Right hindlimb (tissue), 1 donor: ENCODE measurements at places on chromosomes 11 and 22.

- no peak for DNase-seq
Observed at GRCh38 chr11:86710936-86711335, 38.5 kb upstream of the ME3 start.

DNA sequence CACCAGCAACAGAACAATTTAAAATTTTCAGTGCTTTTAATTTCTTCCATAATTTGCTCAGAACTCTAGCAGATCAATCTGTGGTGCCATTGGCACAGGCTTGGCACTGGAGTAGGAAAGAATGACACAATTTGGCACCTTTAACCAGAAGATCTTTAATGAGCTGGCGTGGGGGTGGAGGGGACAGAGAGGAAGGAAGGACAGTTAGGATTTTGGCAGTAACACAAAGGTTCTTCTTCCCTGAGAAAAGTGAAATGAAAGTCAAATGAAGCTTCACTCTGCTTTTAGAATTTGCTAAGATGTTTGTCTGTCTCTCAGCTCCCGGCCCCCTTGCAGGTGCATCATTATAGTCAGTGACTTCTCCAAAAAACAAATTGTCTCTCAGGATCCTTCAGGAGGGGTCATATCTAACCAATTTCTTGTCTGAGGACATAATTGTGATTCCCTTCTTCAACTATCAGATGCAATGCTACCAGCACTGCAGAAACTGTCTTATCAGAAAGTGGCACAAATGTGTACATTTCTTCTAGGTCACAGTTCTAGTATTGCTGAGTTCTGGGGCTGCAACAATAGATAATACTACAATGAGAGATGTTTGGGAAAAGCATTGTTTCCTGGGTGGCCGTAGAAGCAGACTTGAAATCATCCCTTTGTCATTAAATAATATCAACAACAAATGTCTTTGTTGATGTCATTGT is 66.8 kb downstream of the CSTPP1 start:
- peak; percentile 40 for DNase-seq

DNA sequence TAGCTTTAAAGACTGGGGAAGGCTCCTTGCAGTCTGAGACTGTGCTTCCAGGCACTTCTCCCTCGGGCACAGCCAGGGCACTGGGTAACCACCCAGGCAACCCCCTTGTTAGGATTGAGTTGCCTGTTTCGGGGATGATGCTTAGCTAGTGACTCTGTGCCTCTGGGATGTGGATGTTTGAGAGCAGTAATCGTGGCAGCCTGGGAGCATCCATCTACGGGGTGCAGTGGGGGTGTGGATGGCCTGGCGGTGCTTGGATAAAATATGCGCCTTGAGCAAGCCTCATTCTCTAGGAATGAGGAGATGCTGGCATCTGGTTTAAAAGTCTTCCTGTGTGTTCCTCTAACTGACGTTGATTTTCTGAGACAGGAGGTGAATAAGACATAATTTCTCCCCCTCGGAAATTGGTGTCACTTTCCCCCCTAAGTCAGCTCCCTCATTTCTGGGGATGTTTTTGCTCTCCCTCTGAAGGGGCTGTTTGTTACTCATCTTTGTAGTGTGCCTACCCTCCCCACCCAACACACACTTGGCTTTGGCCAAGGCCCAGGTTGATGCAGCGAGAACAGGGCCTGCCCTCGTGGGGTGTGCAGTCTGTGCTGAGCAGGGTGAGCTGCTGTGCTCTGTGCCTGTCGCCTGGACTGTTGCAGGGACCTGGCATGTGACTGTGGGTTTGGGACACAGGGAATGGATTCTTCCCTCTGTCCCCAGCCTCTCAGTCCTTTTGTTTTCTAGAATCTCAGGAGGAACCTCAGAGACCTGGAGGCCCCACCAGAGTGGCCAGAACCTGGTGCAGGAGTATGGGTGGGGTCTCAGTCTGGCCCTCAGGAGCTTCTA is 2.0 kb downstream of the GNAZ start:
- peak; percentile 6 for DNase-seq

GRCh38 chr11:65334696-65335295 is 1.1 kb downstream of the DPF2 start:
- DNase-seq: no peak

DNA sequence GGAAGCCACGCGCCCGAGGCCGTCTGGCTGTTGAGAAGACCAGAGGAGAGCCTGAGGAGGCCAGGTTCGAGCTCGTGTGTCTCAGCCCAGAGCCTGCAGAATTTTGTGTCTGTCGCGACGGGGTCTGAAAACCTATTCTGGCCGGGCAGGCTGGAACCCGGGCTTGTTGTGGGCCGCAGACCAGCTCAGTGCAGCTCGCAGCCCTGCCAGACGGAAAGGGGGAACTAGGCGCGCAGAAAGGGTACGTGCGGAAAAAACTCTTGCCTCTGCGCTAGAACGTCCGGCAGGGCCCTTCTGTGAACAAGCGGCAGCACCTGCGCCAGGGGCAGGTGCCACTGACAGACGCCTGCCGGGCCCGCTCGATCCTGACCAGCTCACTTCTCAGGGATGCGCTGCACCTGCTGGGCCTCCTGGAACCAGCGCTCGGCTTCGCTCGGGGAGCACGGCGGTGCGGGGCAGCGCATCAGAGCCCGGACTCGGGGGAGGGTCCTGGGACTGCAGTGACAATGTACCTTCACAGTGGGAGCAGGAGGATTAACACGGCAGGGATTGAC is 409.3 kb downstream of the BRD1 start:
- no peak for DNase-seq
